NCI-H82 (cell line): ENCODE measurements at places on chromosomes 7 and 10.

DNA sequence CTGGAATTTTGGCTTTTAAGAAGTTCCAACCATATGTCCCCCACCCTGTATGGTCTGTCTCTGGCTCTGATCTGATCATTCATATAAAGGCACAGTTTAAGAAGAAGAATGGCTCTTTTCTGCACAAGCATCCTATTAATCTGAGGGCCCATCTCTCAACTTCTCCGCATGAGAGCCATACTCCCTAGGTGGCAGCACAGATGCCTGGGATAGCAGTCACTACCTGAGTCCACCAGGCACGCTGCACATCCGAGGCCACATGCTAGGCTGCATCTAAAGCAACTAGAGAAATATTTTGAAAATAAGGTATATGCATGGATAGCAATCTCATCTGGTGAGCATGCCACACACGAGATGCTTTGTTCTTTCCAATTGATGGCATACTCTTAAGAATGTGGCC, 565.5 kb downstream of the PARD3 start:
- peak; percentile 48 for DNase-seq

DNA sequence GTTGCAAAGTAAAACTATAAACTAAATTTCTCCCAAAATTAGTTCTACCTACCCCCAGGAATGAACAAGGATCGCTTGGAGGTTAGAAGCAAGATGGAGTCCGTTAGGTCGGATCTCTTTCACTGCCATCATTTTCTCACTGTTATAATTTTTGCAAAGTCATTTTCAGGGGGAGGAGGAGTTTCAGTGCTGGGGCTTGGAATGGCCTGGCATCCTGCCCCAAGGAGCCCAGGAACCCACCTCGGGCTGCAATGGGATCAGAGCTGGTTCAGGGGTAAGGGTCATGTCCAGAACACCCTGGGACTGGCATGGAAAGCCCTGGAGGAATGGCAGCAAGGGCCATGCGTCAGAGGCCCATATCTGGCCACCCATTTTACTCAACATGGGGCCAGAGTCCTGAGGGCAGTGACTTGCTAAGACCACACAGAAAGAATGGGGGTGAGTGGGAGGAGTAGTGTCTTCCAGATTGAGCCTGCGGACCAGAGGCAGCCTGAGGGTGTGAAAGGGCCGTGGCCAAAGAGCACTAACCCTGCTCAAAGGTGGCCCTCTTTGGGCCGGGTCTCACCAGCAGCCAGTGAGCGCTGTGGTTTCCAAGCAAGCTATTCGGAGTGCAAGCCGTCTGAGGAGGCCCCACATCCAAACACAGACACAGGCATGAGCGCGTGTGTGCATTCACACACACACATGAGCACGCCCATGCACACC, 31.8 kb downstream of the GPRIN2 start:
- no peak for DNase-seq

DNA sequence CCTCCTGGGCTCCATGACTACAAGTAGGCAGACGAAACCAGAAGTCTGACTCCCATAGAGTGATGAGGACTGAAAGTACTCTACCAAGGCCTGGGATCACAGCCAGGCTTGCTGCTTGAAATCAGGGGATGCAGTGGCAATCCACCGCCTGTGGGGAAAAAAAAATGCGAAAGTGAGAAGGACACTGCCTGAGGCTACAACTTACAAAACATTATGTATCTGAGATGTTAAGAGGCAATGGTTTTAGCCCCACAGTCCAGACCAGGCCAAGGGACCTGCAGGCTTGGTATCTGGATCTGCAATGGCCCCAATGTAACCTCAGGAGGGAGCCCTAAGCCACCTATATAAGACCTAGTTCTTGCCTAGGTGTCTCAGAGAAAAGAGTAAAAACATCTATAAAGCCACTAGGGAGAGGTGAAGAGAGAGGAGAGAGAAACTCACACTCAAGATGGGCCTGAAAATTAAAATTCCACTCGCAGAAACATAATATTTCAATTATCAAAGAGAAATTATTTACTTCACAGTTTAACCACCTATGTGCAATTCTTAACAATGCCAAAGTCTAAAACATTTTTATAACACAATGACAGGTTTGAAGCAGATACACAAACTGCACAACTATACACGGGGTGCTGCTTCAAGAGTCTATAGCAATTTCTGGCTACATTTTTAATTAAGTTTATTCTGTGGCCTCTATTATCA, 13.9 kb downstream of the DNAJC1 start:
- DNase-seq = peak; percentile 77

- peak; percentile 63 for DNase-seq
These were observed 562 bp downstream of the GRK5 start for GRCh38 chr10:119207713-119208552.

DNA sequence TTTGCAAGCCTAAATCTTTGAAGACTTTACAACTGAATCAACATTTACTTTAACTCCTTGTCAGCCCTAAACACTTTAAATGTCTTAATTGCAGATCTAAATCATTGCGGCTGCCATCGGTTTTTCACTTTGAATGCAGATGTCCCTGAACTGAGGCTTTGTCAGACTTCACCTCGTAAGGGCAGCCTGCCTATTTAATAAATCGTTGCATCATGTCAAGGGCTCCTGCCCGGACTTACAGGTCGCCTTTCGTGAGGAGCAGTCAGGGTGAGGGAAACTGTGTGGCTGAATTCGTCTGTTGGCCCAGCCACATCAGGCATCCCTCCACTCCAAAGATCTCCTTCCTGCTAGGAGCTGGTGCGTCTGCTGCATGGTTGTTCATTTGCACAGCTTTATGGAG, 368.2 kb upstream of the NPVF start:
- DNase-seq = no peak

- no peak for DNase-seq
These were observed 195.7 kb downstream of the THSD7A start for GRCh38 chr7:11636274-11636673.

DNA sequence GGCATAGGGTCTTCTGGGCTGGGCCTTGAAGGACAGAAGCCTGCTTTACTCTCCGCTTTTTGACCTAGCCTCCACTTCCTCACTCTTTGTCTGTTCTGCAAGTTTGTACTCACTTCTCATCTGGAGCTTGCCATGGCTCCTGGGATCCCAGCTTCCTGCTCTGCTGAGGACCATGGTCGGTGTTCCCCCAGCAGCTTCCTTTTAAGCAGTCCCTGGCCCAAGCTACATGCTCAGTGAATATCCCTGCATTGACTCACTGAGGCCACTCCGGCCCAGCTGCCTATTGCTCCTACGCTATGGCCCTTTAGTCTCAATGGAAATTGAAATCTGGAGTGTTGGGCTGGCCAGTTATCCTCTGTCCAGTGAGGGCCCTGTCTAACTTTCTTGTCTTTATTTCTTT, 427.7 kb downstream of the RPS24 start:
- DNase-seq = no peak

DNA sequence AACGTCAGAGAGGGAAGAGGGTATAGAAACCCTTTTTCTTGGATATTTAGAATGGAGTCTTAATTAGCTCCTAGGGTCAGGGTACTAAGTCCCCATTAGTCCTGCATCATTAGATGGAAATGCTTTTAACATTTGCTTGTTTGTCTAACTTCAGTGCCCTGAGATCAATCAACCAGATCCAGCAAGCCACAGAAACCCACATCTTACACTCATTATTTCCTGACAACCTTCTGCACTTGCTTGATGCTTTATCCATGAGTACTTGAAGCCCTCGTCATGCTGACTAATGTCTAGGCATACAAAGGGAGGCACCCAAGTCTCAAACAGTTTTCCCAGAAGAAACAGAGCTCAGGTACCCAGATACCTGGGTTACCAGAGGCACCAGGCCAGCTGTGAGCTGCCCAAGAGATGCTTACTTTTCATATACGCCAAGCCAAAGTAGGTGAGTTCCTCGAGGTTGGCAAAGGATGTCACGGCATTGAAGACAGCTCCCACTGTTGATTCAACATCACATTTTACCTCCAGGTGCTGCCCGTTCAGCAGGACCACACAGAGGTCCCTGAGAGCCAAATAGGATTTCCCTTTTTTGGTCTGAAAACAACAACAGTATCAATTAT, 42.7 kb downstream of the FRMPD2 start:
- no peak for DNase-seq

- peak; percentile 94 for DNase-seq
These were observed 6.8 kb upstream of the TAS2R40 start for GRCh38 chr7:143214789-143215679.

- no peak for DNase-seq
These were observed 87.9 kb upstream of the GTF2I start for GRCh38 chr7:74569501-74570075.

DNA sequence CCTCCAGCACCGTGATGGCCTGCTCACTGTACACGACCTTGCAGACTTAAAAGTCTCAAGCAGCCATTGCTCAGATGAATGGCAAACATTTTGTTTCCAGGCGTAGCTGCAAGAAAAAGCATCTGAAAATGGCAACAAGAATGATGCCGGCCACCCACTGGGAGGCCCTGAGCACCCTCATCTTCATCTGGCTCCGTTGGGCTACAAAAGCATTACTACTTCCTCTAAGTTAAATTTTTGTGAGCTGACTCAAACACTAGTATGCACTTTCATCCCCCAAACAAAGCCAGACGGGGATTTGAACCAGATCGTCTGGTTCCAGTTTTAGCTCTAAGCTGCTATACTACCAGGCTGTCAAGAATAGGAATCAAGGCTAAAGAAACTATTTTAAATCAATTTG, 116.6 kb upstream of the CDK1 start:
- DNase-seq = no peak

DNA sequence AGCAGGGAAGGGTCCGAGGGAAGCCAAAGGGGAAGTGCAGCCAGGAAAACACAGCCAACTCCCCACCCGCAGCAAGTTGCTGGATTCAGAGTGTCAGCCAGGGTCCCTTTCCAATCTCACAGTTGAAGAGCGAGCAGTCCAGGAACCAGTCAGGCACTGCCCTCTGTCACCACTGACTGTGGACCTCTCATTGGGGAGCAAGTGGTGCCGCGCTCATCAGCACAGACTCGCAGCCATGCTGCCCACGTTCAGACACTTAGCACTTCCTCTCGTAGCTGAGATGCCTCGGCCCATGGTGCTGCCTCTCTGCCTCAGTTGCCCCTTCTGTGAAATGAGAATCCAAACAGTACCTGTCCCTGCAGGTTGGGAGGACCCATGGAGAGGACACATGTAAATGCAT, 123.6 kb upstream of the CHST15 start:
- no peak for DNase-seq

DNA sequence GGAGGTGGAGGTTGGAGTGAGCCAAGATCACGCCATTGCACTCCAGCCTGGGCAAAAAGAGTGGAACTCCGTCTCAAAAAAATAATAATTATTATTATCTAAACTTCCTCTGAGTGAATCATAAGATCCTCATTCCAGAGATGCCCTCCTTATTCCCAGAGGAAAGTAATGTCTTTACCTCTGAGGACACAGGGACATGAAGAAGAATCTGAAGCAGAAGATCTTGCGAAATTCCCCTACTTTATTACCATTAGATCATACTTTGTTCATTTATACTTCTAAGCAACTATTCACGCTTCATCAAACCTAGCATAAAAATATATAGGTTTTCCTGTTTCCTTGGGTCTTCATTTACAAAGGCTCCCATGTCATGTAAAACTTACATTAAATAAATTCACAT, 143.1 kb downstream of the ETV1 start:
- no peak for DNase-seq

GRCh38 chr10:5343979-5344378, 20.8 kb upstream of the UCN3 start:
- no peak for DNase-seq

DNA sequence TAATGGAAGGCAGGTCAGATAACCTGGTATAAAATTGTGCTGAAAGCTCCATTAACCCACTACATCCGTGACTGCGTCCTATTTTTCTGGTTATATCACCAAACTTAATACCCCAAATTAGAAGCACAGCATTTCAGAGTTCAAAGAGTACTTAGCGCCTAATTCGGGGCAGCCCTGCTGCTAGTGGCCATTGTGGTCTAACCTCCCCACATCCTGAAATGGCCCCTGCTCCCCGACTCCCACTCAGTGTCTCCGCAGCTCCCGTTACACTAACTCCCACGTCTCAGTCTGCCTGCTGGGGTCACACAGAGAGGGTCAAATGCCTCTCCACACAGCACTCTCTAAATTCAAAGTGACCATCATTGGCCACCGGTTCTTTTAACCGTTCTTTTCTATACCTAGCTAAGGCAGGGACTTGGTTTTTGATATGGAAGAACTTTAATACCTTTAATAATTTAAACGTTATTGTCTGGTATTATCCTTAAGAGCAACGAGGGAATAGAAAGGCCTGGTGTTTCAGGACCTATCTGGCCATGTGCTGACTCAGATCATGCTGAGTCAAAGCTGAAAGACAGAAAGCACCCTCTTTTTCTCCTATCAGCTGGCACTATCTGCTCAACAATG, 117.1 kb downstream of the KMT2E start:
- DNase-seq = no peak

DNA sequence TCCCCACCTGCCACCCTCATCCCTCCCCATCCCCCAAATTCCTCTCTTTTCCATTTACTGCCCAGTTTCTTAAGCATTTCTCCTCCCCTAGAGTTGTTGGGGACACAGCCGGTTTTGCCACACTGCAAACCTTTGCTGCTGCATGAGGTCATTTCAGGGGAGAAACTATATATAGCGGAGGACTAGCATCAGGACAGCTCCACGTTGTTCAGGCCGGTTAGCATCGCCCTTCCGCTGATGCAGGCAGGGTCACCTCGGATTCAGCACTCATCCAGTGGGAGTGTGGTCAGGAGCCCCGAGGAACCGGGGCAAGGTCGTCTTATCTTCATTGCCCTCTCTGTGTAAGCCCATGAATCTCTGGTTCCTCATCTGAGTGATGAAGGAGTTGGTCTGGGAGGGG, 15.6 kb downstream of the UBTD1 start:
- no peak for DNase-seq

- DNase-seq = no peak
These were observed 71.6 kb downstream of the ABCA13 start for GRCh38 chr7:48242846-48243245.

DNA sequence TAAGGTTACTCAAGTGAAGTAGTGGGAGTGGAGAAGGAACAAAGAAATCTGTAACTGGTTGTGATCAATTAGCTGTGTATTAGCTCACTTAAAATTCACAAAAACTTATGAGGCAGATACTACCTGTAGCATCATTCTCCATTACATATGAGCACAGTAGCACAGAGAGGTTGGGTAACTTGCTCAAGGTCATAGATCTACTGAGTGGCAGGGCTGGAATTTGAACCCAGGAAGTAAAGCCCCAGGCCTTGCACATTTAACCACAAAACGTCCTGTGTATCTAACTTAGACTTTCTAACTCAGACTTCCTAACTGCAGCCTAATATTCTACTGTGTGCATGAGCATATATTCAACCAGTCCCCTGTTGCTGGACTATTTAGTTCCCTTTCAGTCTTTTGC, 5.6 kb upstream of the SLF2 start:
- no peak for DNase-seq

- DNase-seq = peak; percentile 72
These were observed 5.2 kb downstream of the TAX1BP1 start for GRCh38 chr7:27745064-27745583.
